Kidney capillary endothelial cell (primary cell): ENCODE measurements at places on chromosomes 2 and 18.

DNA sequence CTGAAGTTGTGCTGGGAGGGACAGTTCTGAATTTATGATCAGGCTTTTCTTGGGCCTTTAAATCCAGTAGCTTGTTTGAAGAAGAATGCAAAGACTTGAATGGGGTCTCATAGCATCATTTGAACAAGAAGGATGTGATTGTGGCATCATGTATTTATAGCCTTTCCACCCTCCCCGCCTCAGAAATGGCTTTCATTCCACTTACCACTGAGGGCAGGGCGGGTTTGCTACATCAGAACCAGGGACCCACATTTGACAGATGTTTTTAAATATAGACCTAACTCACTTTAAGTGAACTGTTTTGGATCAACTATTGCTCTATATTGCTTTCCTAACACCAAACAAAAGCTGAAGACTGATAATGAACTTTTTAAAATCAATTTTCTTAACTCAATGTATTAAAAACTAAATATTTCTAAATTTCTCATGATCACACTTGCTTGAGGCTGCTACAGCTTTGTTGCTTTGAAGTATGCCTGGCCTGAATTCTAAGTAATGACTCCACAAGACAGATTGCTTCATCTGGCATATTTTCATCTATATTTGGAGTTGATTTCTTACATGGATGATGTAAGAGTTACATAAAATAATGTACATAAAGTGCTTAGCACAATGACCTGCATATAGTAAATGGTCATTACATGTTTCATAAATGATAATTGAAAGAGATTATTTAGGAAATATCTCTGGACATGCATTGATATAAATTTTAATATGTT, 1552.9 kb upstream of the SLC39A10 start:
- no peak for DNase-seq

DNA sequence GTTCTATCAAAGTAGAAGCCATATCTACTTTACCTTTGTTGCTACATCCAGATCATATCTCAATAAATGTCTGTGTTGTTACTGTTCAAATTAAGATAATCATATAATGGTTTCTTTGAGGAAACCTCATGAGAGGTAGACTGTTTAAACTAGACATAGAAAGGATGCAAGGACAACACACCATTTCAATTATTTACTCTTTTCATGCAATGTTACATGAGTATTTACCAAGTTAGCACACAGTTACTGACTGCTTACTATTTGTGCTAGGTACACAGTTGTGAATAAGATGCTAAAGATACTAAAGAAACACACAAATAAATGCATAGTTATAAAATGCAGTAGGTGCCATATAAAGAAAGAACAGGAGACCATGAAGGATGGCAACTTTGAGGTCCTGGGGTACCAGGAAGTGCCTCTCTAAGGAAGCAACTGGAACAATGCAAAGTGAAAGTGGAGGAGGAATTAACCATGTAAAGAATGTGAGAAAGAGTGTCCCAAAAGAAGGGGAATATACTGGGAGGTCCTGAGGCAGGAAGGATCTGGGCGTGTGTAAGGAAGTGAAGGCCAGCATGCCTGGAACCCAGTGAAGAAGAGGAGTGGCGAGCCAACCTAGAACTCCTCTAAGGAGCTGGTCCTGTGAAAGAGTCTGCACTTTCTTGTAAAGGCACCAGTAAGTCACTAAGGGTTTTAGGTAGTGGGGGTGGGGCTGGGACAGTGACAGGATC, 39.4 kb downstream of the RBMS1 start:
- no peak for DNase-seq

- DNase-seq = no peak
Measured at GRCh38 chr2:66679442-66679841, 244.5 kb downstream of the MEIS1 start.

GRCh38 chr18:37694516-37694915, 128.9 kb upstream of the CELF4 start:
- no peak for DNase-seq

DNA sequence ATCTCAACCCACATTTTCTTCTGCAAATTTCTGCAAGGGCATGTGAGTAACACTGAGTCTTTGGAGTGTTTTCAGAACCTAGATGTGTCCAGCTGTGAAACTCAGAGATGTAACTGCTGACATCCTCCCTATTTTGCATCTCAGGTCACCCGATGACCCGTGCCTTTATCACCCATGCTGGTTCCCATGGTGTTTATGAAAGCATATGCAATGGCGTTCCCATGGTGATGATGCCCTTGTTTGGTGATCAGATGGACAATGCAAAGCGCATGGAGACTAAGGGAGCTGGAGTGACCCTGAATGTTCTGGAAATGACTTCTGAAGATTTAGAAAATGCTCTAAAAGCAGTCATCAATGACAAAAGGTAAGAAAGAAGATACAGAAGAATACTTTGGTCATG, 8.0 kb downstream of the UGT1A1 start:
- DNase-seq = no peak

- no peak for DNase-seq
Measured at GRCh38 chr2:95296011-95296410, 1.1 kb upstream of the KCNIP3 start.
